Stimulated activated memory B cell treated with anti-CD40 and anti-IgM and Interleukin-4, amounts not matched to agents 10 μg/mL and 1 μg/mL and 100 μg/mL, for 72 hours (primary cell): ENCODE measurements at places on chromosomes 12 and 14.

- no peak for ATAC-seq
Observed at GRCh38 chr12:39354955-39355354, 88.0 kb downstream of the KIF21A start.

GRCh38 chr12:76197283-76197682 is 112.8 kb upstream of the NAP1L1 start:
- no peak for ATAC-seq

DNA sequence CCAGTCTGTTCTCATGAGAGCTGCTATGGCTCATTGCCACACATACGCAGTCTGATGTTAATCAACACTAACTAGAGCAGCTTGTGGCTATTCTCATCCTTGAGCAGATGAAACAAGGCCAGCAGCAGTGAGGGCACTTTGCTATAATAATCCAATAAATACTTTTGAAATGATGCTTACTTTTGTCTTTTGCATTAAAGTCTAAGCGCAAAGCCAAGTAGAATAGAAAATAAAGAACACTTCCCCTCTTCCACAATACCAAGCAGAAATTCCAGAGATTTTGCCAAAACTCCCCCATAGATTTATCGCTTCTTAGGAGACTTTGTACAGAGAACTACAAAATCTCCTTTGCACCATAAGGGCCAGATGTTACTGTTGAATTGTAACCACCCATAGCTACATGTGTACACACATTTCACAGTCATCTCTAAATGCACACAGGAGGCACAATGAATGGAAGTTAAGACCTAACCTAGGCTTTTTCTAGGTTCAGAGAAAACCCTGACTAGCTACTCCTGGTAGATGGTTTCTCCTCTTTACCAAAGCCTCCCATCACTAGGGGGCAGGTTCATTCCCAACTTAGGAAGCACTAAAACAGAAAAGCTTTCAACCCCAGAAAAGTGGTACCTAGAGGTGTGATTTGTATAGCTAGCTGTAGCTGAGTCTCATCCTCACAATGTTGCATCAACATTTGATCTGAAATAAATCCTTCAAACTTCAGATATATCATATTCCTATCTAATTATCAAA is 119.3 kb downstream of the HMGA2 start:
- no peak for ATAC-seq

GRCh38 chr12:6090803-6091202 is 33.7 kb downstream of the VWF start:
- no peak for ATAC-seq

DNA sequence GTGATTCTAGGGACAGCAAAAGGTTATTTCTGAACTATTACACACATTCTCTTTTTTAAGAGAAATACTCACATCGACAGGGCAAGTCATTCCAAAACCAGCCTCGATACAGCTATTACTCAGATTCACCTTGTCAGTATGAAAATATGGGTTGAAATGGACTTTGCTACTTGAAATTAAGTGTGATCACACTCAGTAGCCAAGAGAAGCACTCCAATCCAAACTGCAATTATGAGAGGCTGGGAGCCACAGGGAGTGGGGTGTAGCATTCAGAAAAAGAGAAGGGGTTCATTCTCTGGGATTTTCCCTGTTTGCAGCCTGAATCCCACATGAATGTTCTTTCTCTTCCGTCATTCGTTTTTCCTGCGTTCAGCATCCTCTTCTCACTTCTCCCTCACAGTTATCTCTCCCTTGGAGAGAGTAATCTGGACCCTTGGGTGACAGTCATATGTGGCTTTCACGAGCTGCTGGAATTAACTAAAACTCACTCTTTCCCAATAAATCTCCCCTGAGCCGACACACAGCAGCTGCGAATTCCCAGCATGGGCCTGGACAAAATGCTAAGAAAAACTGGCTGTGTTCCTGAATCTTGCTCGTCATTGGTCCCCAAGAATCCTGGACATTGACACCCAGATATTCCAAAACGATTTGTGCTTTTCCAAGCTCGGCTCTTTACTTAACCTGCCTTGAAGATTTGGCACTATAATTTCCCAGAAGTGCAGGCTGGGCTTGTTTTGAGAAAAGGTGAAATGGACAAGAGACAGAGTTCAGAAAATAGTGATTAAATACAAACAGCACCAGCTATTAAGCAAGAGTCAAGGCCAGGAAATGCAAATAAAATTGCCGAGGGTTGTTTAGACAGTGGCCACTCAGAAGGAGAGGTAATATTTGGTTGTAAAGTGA is 199.5 kb upstream of the PLEKHG7 start:
- peak; percentile 78 for ATAC-seq

- no peak for ATAC-seq
Observed at GRCh38 chr14:102057480-102058114, 29.2 kb downstream of the HSP90AA1 start.

- no peak for ATAC-seq
Observed at GRCh38 chr12:119980242-119980641, 8.8 kb upstream of the BICDL1 start.

- no peak for ATAC-seq
Observed at GRCh38 chr12:45290216-45290605, 74.3 kb downstream of the ANO6 start.

GRCh38 chr12:111171345-111171744 is 197.6 kb downstream of the PHETA1 start:
- no peak for ATAC-seq

DNA sequence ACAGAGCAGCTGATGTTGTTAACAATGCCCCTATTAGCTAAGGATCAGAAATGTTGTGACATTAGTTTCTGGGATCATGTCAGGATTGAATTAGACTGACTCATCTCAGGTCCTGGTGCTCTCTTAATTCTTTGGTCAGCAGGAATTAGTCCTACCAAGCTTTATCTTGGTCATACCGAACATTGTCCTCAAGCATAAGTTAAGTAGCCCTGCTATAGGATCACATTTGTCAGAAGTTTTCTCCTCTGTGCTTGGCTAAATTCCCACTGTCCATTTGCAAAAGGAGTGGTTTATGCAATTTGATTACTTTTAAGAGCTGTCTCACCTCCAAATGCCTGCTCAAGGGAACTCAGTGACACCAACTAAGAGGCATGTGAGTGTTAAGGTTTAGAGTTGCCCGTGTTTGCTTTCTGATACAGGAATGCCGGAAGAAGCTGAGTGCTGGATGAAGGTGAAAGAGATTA is 48.4 kb upstream of the IFNG-AS1 start:
- ATAC-seq = no peak

- ATAC-seq = no peak
Observed at GRCh38 chr12:47754126-47754525, 4.6 kb downstream of the RAPGEF3 start.

DNA sequence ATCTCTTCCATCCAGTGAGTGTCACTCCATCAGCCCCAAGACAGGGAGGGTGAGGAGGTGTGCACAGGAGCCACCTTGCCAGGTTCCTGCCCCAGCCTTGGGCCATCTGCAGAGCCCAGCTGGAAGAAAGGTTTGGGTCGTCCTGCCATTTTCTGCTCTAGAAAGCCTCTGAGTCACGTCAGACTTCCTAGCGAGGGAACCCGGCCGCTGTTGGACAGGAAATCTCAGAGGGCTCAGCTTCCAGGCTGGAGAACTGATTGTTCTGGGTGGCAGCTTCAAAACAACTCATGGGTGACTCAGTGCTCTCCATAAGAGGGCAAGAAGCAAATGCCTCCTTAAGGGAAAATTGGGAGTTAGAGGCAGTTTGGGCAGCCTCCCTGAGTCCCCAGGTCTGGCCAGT is 16.6 kb downstream of the HIP1R start:
- no peak for ATAC-seq

DNA sequence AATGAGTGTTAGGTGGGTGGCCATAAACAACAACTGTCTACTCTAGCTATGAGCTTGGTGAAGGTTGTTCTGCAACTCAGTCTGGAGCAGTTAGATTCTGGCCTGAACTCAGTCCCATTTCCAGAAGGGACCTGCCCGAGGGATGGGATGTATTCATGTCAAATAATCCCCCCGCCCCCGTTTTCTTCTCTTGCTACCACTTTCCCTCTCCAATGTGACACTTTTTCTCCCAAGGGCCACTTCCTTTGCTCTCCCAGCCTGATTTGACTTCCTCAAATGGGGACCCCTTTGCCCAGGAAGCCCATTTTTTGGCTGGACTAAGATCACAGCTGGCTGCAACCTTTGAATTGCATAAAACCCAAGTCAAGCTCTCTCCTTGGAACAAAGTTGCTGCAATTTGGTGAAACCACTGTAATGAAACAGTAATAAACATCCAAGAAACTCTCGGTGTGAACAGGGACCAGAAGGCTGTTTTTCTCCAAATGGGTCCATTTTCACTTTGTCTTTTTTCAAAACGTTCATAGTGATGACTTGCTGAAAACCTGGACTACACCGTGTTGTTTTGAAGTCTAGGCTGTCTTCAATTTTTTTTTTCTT is 137.2 kb upstream of the GSC start:
- no peak for ATAC-seq

DNA sequence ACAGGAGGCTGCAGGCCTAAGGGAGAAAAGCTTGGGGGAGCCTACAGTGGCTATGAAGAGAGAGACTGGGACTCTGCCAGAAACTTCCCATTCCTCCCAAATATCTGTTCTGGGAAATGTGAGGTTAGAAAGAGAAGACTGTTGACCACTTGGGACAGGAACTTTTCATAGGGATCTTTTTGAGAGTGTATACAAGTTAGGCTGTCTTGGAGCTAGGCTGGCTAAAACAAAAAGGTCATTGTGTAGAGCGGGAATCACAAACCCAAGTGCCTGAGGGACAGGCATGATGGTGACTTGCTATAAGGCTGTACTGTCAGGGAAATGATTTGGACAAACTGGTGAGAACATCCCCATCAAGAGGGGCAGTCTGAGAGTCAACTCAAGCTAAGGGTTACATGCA is 175.1 kb downstream of the GRIP1 start:
- ATAC-seq = no peak

DNA sequence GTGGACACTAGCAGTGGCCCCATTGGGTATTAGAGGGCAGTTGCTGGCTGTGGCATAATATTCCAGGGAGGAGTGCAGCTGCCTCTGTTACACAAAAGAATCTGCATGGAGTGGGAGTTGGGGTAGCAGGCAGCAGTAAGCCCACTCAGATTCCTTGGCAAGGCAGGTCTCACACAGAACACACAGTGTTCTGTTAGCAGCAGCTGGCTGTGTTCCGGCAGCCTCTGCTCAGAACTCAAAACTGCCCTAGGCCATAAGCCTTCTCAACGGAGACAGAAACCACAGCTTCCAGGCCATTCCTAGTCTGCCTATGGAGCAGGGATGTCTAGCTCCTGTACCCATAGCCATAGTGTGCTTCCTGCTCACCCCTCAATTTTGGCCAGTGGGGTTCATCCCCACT is 1085.4 kb downstream of the SLC6A15 start:
- no peak for ATAC-seq

GRCh38 chr14:92993302-92993701 is 70.4 kb downstream of the CHGA start:
- ATAC-seq = no peak

GRCh38 chr12:56995201-56995929 is 11.0 kb downstream of the ZBTB39 start:
- no peak for ATAC-seq

DNA sequence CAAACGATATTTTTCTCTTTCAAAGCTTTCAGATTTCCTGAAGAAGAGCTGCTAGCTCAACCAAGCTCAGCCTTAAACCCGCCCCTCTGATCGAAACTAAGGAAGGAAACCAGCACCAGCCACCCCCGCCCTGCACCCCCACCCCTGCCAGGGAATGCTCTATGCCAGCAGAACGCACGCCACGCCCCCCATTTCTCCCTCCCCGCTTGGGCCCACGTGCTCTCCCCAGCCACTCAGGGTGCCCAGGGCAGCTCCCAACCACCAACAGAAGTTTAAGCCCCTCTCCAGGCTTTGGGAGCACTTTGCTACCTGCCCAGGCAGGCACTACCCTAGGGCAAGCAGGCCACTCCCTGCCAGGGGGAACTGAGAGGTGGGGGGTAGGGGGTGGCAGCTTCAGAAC is 18.8 kb upstream of the KRT78 start:
- no peak for ATAC-seq

- peak; percentile 82 for ATAC-seq
Observed at GRCh38 chr12:40010899-40011774, 94.7 kb downstream of the SLC2A13 start.

DNA sequence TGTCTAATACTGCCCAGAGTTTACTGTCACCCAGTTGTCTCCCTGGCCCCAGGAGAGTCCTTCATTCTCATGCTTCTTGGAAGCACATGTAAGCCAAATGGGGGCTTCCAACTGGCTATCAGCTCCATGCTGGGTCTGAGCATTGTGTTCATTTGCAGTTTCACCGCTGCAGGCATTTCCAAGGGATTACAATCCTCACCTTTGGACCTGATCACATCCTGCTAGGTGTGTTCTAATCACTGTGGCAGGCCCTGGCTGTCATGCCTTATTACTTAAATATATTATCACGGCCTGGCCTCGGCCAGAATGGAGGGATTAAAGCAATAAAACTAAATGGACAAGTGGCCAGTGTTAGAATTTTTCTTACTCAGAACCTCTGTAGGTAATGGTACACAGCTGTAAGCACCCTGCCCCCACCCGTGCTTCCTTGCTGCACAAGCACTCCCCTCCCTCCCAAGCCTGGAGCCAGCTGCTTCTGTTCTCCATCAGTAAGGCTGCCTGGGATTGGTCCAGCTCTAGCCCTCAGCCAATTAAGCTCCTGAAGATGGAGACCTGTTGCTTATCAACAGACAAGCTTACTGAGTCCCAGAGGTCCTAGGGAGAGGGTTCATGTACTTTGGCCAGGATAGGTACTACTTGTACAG is 175.9 kb upstream of the RBM19 start:
- no peak for ATAC-seq

DNA sequence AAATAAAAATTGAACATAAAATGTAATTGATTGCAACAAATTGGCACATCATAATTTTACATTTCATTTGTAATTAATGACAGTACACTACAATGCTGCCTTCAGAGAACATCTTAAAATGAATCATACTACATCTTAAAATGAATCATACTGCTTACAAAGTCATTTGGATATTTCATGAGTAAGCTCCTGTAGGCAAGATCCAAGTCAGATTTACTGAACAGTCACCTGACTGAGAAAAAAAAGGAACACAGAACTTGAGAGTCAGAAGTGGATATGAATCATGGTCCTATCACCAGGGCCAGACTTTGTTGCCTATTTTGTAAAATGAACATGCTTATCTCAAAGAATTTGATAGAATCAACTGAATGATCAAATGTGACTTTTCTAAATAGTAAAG is 32.7 kb upstream of the FBLN5 start:
- peak; percentile 86 for ATAC-seq
